ENCODE measurements at places on chromosomes 11 and 22.

DNA sequence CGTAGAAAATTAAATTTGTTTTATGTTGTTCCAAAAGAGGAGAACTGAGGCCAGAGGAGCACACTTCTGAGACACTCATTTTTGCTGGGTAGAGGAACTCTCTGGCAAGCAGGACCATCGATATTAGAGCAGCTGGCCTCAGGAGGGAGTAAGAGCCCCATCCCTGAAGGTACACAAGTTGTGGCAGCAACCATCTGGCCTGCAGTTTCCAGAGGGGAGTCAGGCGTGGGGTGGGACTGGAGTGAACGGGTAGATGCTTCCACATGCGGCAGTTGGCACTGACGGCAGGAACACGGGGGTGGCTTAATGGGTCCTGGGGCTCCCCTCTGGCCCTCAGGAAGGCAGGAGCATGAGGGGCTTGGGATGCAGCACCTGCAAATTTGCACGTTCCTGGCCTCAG lies 13.2 kb upstream of the SSTR3 start:
- DNase-seq: no peak

- peak; percentile 84 for DNase-seq
Measured at GRCh38 chr11:61688365-61689163, 8.4 kb downstream of the DAGLA start.

- DNase-seq: no peak
Measured at GRCh38 chr22:23675502-23676415, 15.1 kb upstream of the RGL4 start.

DNA sequence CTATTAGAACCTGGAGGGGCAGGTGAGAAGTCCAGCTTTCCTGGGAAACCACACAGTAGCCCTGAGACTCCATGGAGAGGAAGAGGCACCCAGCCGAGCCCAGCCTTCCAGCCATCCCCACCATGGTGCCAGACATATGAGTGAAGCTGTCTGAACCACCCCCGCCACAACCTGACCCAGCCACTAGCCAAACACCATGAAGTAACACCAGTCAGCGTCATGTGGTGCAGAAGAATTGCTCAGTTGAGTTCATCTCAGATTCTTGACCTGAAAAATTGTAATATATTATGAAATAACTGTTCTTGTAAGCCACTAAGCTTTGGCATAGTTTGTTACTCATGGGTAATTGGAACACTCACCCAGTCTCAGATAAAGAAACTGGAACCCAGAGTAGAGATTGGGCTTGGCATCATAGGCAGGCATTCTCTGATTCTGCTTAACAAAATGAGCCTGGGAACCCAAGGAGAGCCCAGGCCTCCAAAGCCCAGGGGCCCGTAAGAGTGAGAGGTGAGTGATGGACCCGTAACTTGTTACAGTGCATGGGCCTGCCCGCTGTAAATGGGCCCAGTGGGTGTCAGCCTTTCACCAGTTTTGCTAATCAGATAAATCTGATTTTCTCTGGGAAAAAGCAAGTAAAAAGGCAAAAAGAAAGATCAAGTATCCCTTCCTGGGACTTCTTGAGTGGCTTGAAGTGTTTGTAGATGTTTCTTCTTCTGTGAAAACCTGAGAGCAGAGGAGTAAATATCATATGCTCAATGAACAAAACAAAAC lies 305.5 kb downstream of the DDX10 start:
- DNase-seq: no peak

DNA sequence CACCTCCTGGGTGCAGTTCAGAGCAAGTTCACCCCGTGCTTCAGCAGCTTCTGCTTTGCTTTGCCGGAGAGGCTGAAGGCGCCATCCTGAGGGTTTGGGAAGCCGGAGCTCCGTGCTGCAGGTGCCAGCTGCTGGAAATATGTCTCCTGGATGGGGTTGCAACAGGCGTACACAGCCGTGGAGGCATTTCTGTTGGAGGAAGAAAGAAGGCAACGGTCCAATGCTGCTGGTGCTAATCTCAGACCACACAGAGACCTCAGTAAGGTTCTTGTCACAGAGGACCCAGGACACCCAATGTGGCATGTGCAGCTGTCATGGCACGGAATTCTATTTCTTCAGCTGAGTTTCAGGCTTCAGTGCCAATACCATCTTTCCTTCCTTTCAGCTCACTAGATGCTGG lies 24.2 kb downstream of the ASPHD2 start:
- DNase-seq: no peak
